CD4-positive, alpha-beta T cell treated with Interleukin-15 for 4 hours (primary cell): ENCODE measurements at places on chromosomes 12 and 14.

- no peak for DNase-seq
Measured at GRCh38 chr12:46332260-46332659, 40.3 kb downstream of the SLC38A2 start.

GRCh38 chr14:104517426-104517825 is 62.1 kb upstream of the C14orf180 start:
- no peak for DNase-seq

- DNase-seq, result no peak
Measured at GRCh38 chr12:75694534-75695268, 183.3 kb upstream of the KRR1 start.

DNA sequence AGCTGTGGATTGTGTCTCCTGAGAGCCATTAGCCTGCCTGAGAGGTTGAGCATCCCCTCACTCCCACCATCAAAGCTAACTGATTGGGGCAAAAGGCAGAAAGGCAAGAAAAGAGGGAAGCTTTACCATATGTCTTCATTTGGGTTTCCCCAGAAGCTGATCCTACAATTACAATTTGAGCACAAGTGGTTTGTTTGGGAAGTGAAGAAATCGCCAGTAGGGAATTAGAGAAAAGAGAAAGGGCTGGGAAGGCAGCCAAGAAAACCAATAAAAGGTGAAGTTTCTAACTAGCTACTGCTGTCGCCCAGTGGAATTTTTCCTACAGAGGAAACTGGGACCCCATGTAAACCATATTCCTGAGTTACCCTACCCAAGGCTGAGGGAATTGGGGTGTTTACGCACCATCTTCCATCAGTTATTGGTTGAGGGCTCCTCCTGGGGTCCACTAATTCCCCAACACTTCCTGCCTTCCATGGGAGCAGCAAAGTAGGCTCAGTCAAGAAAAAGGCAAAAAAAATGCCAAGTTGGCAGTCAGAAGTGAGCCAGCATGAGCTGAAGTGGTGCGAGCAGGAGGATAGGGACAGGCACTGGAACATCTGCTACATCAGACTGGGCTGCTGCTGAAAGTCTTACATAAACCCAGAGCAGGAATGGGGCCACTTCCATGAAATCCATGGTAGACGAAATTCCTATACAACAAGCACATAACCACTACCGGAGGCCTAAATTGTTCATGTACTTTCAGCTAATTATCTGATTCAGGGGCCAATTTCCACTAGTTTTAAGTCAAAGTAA is 17.3 kb downstream of the KCNK10 start:
- DNase-seq, result no peak

DNA sequence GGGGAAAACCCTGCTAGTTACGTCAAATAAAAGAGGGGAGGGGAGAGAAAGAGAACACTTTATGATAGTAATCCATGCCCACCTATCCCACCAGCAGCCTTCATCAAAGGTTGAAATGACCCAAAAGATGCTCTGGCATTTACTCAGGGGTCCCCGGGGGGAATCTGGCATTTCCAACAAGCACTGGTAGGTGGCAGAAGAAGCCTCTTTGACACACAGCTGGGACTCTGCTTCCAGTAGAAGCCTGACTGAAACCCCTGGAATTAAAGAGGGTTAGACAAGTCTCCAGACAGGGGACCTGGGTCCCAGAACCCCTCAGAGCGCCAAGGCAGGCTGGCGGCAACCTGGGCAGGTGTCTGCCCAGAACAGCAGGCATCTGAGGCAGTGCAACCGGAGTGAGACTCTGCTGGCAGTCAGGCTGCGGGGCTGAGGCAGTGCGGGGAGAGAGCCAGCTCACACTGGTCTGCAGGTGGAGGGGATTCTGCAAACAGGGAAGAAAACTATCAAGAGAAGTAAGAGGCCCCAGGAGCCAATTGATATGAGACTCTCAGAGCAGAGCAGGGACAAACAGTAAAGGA is 85.0 kb upstream of the CAPRIN2 start:
- no peak for DNase-seq

GRCh38 chr14:58662018-58662417 is 24.3 kb downstream of the DACT1 start:
- DNase-seq, result no peak

DNA sequence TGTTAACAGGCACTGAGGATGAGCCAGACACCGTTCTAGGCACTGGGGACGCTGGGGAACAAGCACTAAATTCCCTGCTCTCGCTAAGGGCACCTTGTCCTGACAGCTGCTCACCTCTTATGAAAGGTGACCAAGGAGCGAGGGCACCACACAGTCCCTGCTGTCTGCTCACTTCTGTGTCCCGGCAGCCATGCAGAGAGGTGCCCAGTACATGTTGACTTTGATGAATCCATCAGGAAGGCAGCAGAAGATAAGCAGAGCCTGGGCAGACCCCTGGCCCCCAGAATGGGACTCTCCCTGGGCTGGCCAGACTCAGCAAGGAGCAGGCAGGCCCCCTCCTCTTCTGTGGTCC is 14.1 kb downstream of the C14orf132 start:
- no peak for DNase-seq

DNA sequence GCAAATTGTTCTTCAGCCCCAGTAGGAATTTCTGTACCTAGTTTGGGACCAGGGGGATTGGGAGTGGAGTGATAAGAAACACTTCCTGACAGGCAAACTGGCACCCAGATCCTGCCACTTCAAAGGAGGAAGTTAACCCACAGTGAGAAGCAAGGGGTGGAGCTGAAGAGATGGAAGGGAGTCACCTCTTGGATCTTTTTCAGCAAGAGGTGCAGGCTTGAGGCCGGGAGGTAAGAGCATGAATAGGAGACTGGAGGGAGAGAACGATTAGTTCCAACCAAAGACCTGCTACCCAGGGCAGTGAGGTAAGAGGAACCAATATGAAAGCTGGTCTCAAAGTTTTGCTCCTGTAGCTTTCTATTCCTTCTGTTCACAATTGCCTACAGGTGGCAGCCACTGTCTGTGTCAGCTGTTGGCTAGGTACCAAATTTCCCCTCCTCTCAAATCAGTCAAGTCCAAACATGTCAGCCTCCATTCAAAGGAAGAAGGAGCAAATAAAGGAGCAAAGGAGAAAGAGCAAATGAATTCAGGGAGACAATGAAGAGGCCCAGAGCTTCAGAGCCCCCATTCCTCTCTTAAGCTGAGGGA is 14.9 kb upstream of the TAC3 start:
- DNase-seq, result no peak
